Mesendoderm (in vitro differentiated cells): ENCODE measurements at places on chromosomes 3 and 15.

GRCh38 chr15:47609693-47610092 lies 107.6 kb upstream of the SEMA6D start:
- DNase-seq = no peak

DNA sequence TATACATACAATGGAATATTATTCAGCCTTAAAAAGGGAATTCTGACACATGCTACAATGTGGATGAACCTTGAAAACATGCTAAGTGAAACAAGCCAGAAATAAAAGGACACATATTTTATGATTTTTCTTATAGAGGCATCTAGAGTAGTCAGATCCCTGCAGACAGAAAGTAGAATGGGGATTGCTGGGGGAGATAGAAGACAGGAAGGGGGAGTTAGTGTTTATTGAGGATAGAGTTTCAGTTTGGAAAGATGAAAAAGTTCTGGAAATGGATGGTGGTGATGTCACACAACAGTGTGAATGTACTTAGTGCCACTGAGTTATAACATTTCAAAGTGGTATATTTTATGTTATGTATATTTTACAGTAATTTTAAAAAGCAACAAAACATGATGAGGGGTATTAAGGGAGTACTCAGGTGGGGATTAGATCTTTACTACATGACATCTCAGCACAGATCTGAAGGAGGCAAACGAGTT lies 4.7 kb downstream of the ITPR1 start:
- DNase-seq = no peak

DNA sequence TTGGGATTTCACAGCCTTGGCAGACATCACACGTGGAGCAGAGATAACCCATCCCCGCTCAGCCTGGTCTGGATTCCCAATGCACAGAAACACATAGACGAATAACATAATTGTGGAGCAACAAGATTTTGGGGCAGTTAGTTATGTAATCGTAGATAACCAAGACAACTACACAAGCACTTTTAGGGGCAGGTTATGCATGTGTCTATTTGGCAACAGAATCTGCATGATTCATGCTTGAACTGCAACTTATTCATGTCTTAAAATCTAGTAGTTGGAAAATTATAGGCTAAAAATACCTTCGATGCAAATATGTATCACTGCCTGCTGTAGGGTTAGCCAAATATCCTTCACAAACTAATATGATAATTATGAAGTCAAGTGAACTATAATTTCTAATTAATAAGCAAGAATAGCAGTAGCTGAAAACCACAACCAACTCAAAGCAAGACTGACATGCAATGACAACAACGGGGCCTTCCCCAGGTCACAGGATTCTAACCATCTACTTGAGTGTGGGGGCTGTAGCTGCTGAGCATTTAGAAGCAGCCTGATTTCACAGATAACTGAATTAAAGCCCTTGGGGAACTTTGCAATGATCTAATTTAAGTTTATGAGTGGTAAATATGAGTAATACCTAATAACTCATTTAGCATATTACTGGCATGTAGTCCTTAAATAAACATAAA lies 31.1 kb downstream of the DGKG start:
- DNase-seq = no peak

GRCh38 chr3:128473180-128473519 lies 6.5 kb upstream of the DNAJB8 start:
- DNase-seq = no peak

- peak; percentile 65 for DNase-seq
Measured at GRCh38 chr3:46417841-46418611, 11.0 kb downstream of the CCRL2 start.

DNA sequence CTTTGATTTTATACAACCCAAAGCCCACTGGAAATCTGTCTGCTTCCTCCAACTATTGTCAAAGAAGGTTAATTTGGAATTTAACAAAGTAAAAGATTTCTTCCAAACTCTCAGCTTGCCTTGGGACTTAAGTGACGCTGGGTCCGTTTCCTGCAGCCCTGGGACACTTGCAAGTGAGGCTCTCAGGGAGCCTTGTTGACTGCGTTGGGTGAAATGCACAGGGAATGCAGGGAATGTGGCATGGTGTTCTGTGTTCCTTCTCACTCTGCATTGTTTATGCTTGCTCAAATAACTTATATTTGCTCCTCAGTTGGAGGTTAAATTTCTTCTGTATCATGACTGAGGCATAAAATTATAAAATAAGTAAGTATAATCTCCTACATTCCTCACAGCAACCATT lies 60.9 kb upstream of the TJP1 start:
- DNase-seq = peak; percentile 88

DNA sequence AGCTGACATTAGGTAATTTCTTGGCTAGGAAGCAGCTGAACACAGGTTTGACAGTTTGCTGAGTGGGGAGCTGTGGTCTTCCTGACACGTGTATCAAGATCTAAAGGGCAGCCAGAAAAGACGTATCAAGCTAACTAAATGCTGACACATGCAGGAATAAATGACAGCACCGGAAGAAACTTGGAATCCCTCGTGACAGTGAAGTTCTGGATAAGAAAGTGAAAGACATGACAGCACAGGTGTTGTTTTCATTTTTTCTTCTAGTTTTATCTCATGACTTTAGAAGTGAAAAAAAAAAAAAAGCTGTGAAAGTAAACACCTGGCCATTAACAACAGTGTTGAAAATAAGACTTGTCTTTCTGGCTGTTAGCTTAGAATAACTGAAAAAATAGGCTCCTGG lies 48.7 kb downstream of the FGF7 start:
- no peak for DNase-seq

GRCh38 chr15:82572986-82573385 lies 32.7 kb upstream of the RPS17 start:
- DNase-seq = no peak

- DNase-seq = no peak
Measured at GRCh38 chr15:35195031-35195430, 109.9 kb upstream of the NANOGP8 start.

- peak; percentile 85 for DNase-seq
Measured at GRCh38 chr3:189316296-189317019, 144.7 kb downstream of the TPRG1 start.

GRCh38 chr15:35680951-35681350 lies 135.0 kb upstream of the DPH6 start:
- DNase-seq = no peak

DNA sequence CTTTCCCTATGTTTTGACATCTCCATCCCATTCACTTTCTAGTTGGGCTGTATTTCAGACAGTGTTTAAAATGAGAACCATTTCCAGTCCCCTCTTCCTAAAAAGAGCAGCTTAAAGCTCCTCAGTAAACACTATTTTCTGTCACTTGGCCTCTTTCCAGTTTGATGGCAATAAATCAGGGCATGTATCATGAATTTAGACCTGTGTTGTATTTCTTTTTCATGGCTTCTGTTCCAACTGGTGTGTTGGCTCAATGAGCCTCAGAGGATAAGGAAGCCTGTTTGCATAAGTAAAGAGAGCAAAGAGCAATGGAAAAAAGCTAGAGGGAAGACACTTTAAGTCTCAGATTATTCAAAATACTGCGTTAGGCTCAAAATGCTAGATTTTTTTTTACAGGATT lies 7.2 kb downstream of the CCDC80 start:
- no peak for DNase-seq

DNA sequence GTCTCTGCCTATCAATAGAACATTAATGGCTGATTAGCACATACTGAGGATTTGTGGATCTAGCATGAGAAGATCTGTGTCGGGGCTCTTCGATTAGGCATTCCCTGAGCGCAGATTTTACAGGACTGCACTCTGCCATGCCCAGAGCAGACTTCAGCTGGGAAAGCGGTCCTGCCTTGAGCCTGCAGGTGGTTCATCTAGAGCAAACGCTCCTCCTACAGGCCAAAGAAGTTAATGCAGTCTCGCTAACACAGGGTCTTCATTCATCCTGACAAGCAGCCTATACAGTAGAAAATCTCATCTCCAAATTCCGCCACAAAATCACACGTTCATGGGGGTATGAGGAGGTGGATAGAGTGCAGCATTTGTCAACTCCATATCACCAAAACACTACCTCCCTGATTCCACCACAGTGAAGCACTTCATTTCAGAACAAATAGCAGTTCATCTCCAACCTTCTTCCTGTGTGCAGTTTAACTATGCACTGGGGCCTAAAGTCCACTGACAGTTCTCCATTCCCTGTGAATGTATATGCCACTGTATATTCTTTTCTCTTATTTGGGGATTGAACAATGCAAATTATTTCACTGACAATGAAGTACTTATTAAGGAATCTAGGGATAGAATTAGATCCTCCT lies 405.8 kb downstream of the IGSF11 start:
- DNase-seq = peak; percentile 89

- no peak for DNase-seq
Measured at GRCh38 chr3:64105816-64106215, 82.5 kb upstream of the PSMD6 start.

- DNase-seq = peak; percentile 43
Measured at GRCh38 chr15:90708516-90708915, 8.6 kb upstream of the BLM start.

- DNase-seq = no peak
Measured at GRCh38 chr3:77182341-77182740, 142.4 kb downstream of the ROBO2 start.

- DNase-seq = no peak
Measured at GRCh38 chr3:114451051-114451451, 157.2 kb downstream of the TIGIT start.

DNA sequence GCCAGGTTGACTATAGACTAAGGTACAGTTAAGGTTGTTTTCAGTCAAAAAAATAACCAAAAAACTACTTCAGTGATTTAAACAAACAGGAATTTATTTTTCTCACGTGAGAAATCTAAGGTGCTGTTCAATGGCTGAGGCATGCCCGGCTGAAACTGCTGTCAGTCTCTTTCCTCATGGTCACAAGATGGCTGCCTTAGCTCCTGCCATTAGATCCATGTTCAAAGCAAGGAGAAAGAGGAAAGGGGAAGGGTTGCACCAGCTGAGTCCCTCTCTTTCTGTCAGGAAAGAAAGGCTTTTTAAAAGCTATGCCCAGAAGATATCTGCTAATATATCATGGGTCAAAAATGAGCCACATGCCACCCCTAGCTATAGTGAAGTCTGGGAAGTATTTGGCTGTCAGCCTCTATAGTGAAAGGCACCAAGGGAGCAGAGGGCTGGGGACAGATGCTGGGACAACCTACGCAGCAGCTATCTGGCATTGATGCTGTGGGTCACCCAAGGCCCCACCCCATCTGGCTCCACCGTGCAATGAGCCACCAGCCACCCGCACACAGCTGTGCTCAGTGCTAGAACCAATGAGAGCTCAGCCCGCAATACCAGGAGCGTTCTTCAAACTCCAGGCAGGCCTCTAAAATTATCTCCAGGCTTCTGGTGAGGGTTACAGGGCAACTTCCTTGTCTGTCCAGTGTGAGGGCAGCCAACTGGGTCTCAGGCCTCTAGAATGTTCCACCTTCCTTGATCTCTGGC lies 64.7 kb upstream of the GATA2 start:
- no peak for DNase-seq
